ENCODE measurements at places on chromosomes 11 and 22.

GRCh38 chr11:312092-312816 lies 1.6 kb upstream of the IFITM1 start:
- DNase-seq, result no peak

DNA sequence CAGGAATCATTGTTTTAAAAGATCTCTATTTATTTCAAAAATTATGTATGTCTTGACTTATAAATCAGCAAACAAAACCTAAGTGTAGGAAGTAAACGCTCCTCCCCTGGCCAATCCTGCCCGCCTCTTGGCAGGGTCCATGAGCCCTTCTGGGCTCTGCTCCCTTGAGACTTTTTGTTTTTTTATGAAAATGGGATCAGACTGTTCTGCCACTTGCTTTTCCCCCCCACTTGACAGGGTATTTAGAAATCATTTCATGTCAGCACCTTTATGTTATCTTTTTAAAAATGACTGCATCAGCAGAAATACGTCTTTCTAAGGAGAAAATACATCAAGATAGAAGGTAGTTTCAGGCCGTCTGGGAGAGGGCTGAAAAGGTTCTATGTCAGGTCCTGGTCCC lies 35.6 kb downstream of the FBLN1 start:
- peak; percentile 27 for DNase-seq

DNA sequence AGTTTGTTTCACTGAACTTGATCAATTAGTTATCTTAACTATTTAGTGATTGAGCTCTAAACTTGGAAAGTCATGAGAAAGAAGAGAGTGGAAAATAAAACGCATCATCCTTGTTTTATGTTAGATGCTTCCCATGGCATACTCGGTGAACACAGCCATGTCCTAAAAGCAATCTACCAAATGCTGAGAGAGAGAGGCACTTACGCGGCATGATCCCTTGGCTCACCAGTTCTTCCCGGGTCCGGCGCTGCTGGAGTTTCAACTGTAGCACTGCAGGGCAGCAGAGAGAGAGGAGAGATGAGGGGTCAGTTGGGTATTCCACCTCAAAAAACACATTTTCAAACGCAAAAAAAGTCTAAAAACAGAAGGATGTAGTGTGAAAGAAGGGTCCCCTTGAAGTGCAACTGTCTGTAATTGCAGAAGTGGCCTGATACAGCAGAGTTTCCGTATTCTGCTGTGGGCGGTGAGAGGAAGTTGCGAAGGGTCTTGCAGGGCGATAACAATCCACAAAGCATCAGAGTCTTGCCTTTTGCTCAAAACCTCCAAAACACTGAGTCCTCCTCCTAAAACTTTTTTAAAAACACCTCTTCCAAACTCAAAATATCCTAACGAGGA lies 92.7 kb downstream of the SGSM3 start:
- no peak for DNase-seq

DNA sequence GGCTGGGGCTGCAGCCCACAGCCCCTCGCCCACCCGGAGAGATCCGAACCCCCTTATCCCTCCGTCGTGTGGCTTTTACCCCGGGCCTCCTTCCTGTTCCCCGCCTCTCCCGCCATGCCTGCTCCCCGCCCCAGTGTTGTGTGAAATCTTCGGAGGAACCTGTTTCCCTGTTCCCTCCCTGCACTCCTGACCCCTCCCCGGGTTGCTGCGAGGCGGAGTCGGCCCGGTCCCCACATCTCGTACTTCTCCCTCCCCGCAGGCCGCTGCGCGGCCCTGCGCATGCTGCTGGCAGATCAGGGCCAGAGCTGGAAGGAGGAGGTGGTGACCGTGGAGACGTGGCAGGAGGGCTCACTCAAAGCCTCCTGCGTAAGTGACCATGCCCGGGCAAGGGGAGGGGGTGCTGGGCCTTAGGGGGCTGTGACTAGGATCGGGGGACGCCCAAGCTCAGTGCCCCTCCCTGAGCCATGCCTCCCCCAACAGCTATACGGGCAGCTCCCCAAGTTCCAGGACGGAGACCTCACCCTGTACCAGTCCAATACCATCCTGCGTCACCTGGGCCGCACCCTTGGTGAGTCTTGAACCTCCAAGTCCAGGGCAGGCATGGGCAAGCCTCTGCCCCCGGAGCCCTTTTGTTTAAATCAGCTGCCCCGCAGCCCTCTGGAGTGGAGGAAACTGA lies 731 bp downstream of the GSTP1 start:
- no peak for DNase-seq

All from NCI-H1436 (cell line).